ENCODE measurements at places on chromosomes 4 and X.

DNA sequence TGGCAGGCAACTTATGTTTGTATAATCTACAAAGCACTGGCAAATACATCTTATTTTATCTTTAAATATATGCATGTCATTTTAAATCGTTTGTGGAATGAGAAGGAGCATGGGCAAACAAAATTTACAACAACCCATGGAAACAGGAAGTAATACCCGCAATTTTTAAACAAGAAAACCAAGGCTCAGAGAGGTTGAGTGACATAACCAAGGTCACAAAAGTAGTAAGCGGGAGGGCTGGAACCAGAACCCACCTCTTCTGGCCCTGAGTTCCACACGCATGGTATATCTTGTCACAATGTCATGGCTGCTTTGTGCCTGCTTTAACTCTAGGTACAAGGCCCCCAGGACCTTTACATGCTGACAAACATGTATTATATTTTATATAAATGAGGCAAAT, 52.9 kb downstream of the SLC7A11 start:
- H3K27ac ChIP-seq: no peak overlapping the region
- no peak for DNase-seq
- H3K27me3 ChIP-seq: no peaks in the 10 kb centered on the region
- H3K36me3 ChIP-seq: no peaks in the 10 kb centered on the region
- no peaks in the 10 kb centered on the region for H3K4me1 ChIP-seq
- H3K4me3 ChIP-seq: no peak overlapping the region

- H3K36me3 ChIP-seq: no peaks in the 10 kb centered on the region
- H3K27me3 ChIP-seq: no peaks in the 10 kb centered on the region
- H3K4me1 ChIP-seq: no peaks in the 10 kb centered on the region
- H3K27ac ChIP-seq: no peak overlapping the region
- no peak for DNase-seq
- no peak overlapping the region for H3K4me3 ChIP-seq
Measured at GRCh38 chrX:110748256-110748806, 47.3 kb downstream of the CHRDL1 start.

DNA sequence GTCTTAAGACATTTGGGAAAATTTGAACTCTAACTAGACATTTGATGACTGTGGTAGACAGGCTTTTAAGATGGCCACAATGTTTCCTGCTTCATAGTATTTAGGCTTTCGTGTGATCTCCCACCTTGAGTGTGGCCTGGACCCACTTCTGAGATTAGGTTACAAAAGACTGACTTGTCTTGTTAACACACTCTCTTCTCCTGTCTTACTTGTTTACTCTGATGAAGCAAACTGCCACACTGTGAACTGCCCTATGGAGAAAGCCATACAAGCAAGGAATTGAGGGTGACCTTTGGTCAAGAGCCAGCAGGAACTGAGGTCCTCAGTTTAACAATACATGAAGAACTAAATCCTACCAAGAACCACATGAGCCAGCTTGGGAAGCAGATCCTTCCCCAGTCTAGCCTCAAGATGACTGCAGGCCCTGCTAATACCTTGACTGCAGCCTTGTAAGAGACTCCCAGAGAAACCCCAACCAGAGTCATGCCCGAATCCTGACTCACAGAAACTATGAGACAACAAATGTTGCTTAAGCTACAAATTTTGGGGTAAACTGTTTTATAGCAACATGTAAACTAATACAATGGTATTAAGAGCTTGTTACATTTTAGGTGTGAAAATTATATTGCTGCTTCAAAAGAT, 20.3 kb downstream of the UBA6 start:
- H3K27me3 ChIP-seq: no peaks in the 10 kb centered on the region
- H3K4me1 ChIP-seq: no peaks in the 10 kb centered on the region
- no peak overlapping the region for H3K4me3 ChIP-seq

- H3K36me3 ChIP-seq: no peaks in the 10 kb centered on the region
- H3K27me3 ChIP-seq: no peaks in the 10 kb centered on the region
- no peaks in the 10 kb centered on the region for H3K4me1 ChIP-seq
- DNase-seq: no peak
- H3K27ac ChIP-seq: no peak within 1 kb of the TSS
Measured at GRCh38 chrX:114583646-114584374, at the start of gene HTR2C. HTR2C (plus strand) TSS chrX:114584086; CDS start chrX:114726937, 142,851 bp downstream.

- H3K4me1 ChIP-seq: no peaks in the 10 kb centered on the region
- no peaks in the 10 kb centered on the region for H3K27me3 ChIP-seq
- H3K4me3 ChIP-seq: no peak overlapping the region
Measured at GRCh38 chr4:165612936-165613335, 234.1 kb downstream of the CPE start.

- H3K27ac ChIP-seq: no peak overlapping the region
- no peaks in the 10 kb centered on the region for H3K27me3 ChIP-seq
- DNase-seq: no peak
- H3K4me1 ChIP-seq: no peaks in the 10 kb centered on the region
- H3K36me3 ChIP-seq: no peaks in the 10 kb centered on the region
- H3K4me3 ChIP-seq: no peak overlapping the region
Measured at GRCh38 chr4:163663454-163664225, 169.2 kb downstream of the TMA16 start.

DNA sequence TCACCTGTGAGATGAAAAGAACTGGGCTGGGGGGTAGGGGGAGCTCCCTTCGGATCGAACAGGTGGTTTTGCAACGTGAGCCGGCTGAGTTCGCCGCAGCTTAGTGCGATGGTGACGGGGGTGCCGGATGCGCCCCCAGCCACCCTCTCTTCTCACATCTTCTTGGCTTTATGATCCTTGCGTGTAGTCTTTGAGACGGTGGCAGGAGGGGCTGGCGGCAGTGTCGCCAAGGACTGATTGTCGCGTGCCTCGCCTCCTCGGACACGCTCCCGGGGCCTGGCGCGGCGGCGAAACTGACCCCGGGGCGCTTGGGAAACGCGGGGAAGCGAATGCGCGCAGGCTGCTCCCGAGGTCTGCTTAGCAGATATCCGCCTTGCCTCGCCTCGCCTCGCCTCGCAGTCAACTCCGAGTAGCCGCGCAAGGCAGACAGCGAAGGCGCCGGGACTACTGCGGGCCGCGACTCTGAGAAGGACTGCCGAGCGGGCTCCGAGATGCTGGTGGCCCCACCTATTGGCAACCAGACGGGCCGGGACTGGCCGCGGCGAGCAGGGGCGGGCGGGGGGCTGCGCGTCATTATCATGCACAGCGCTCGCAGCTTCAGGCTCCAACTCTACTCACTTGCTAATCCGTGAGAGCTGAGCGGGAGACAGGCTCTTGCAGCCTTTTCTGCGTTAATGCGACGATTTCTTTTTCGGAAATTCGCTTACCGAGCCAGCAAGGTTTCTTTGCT, 1.5 kb downstream of the GRID2 start:
- DNase-seq: no peak
- no peak overlapping the region for H3K27ac ChIP-seq
- H3K36me3 ChIP-seq: no peaks in the 10 kb centered on the region
- H3K27me3 ChIP-seq: peaks cover 40% of the 10 kb centered on the region

DNA sequence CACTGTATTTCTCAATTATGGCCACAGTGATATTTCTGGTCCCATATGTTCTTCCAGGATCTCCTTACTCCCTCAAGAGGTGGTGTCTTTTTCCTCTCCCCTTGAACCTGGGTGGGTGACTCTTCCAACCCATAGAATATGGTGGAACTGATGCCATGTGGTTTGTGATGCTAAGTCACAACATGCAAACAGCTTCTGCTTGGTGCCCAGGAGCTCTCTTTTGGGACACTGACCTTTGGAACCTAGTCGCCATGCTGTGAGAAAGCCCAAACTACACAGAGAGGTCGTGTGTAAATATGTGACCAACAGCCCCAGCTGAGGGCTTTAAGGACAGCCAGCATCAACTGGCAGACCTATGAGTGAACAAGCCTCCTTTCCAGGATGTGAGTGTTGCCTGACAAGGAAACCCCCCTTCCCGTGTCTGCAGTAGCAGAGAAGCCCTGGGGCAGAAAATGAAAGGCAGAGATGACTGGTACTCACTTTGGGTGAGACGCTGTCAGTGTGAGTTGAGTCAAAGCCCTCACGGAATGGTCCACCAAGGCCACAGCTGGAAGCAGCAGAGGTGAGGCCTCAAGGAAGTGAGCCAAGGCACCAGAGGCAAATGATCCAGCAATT, 223.4 kb downstream of the BCOR start:
- H3K4me3 ChIP-seq: no peak overlapping the region
- DNase-seq: no peak
- no peaks in the 10 kb centered on the region for H3K27me3 ChIP-seq

All from uterus (tissue), 4 donors.